ENCODE measurements at places on chromosomes 6 and 20.

- DNase-seq, result no peak
Measured at GRCh38 chr20:57027777-57028176, 238.7 kb downstream of the BMP7 start.

GRCh38 chr6:6998194-6998569 lies 109.6 kb upstream of the RREB1 start:
- no peak for DNase-seq

- no peak for DNase-seq
Measured at GRCh38 chr20:5638023-5638422, 112.2 kb upstream of the SHLD1 start.

GRCh38 chr20:17612287-17612991 lies 42.6 kb downstream of the DSTN start:
- DNase-seq, result no peak

GRCh38 chr6:11210386-11211138 lies 21.9 kb downstream of the NEDD9 start:
- no peak for DNase-seq

DNA sequence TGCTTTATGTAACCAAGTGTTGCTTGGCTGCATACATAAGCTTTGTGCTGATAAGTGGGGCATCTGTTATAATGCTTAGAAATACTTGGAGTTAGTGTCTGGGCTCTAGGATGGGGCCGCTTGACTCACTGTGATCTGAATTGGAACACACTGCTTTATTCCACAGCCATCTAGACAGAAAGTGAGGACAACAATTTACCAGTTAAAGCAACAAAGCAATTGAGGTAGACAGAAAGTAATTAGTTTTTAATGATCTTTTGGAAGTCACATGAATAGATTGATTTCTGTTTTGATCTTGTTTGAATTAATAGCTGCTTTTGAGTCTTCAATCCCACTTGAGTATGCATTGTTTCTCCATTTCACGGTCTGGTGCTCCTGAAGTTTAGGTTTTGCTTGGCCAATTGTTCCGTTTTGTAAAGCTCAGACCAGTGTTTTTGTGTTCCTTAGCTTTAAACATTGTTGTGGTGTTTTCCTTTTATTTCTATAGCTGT lies 157.5 kb downstream of the TRMT11 start:
- no peak for DNase-seq

- DNase-seq, result no peak
Measured at GRCh38 chr6:56263596-56264315, 16.4 kb upstream of the COL21A1 start.
